Tibial nerve (tissue), 4 donors: ENCODE measurements at places on chromosomes 3 and 15. TPM values are rescaled to one million over a fixed set of nuclear protein-coding genes. Genes with fewer than 3 reads are reported as not detected.

LIPC gene
- total RNA-seq, result 12.3 TPM

DNA sequence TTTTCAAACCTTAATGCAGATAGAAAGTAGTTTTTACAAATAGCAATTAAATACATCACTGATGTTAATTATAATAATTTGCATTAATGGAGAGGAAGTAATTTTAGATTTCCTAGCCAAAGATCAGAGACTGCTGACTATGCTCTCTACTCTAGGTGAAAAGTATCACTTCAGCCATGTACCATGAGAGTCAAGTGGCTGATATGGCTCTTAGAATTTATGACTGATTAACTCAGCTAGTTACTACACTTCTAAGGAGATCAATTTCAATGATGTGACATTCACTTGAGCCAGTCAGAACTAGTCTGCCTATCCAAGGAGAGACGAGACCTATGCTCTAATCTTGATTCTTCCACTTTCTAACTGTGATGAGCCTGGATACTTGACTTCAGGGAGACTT is 405.7 kb upstream of the RORA start:
- H3K4me3 ChIP-seq, result no peak overlapping the region
- H3K36me3 ChIP-seq, result no peaks in the 10 kb centered on the region
- no peak for DNase-seq

DNA sequence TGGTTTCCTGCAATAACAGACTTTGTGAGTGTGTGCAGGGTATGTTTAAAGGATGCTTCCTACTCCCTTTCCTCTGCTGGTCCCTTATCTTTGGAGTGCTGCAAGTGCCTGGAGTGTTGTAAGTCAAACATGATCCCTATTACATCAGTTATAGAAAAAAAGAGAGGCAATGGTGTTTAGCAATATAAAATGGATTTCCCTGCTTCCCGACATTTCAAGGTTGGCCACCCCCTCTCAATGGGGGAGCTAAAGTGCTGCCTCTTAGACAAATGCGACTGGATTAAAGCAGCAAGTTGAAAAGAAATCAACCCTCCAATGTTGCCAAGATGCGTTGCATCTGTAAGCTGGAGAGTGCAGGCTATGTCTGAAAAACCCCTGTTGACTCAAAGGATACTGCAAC is 203.1 kb upstream of the WNT5A start:
- no peaks in the 10 kb centered on the region for H3K36me3 ChIP-seq
- H3K27ac ChIP-seq, result no peak overlapping the region
- peaks cover 4% of the 10 kb centered on the region for H3K4me1 ChIP-seq
- H3K4me3 ChIP-seq, result no peak overlapping the region
- DNase-seq, result no peak

DZIP3 gene
- total RNA-seq, result 7.5 TPM

- H3K4me3 ChIP-seq, result no peak overlapping the region
- H3K27me3 ChIP-seq, result no peaks in the 10 kb centered on the region
- no peaks in the 10 kb centered on the region for H3K4me1 ChIP-seq
- H3K27ac ChIP-seq, result no peak overlapping the region
Observed at GRCh38 chr3:108940568-108941263, 13.0 kb downstream of the GUCA1C start.

DNA sequence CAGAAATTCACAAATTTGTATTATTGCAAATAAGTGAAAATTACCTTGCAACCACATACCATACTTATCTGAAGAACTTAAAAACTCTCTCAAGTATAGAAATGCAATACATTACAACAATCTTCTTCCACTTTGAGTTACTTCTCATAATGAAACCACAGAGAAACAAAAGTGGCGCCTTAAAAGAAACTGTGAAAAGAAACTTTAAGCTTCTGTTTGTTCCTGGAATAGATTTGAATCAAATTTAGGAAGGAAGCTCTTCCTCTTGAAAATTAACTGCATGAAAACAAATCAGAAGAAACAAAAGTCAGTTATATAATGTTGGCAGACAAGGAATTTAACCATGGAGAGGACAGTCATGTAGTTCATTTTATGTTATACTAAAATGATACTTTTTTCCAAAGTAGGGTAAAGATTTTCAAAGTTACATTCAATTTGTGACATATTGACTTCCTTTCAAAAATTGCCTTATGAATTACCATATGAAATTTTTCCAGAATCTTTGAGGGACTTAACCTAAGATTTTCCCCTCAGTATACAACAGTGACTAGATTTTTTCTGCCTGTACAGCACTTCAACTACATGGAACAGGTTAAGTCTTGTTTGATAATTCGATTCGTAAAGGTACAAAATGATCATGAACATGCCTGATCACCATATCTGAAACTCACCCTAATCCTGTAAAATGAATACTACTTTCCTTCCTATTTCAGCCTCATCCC is 57.6 kb upstream of the TNFSF10 start:
- no peak overlapping the region for H3K4me3 ChIP-seq
- no peaks in the 10 kb centered on the region for H3K27me3 ChIP-seq
- H3K4me1 ChIP-seq, result no peaks in the 10 kb centered on the region
- peak overlapping the region; percentile 25 for H3K27ac ChIP-seq

- H3K4me3 ChIP-seq, result no peak overlapping the region
- no peak for DNase-seq
- peaks cover 63% of the 10 kb centered on the region for H3K36me3 ChIP-seq
- H3K27ac ChIP-seq, result no peak overlapping the region
- H3K4me1 ChIP-seq, result no peaks in the 10 kb centered on the region
Observed at GRCh38 chr15:51907136-51907862, 64.3 kb downstream of the LEO1 start.

DNA sequence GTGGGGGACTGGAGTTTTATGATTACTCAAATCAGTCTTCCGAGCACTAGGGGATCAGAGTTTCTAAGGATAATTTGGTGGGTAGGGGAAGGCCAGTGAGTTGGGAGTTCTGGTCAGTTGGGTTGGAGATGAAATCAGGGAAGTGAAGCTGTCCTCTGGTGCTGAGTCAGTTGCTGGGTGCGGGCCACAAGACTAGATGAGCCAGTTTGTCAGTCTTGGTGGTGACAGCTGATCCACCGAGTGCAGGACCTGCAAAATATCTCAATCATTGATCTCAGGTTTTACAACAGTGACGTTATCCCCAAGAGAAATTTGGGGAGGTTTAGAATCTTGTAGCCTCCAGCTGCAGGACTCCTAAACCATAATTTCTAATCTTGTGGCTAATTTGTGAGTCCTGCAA is 249.4 kb downstream of the FAM43A start:
- DNase-seq, result no peak
- H3K4me1 ChIP-seq, result peaks cover 12% of the 10 kb centered on the region
- no peak overlapping the region for H3K27ac ChIP-seq
- H3K36me3 ChIP-seq, result no peaks in the 10 kb centered on the region

DNA sequence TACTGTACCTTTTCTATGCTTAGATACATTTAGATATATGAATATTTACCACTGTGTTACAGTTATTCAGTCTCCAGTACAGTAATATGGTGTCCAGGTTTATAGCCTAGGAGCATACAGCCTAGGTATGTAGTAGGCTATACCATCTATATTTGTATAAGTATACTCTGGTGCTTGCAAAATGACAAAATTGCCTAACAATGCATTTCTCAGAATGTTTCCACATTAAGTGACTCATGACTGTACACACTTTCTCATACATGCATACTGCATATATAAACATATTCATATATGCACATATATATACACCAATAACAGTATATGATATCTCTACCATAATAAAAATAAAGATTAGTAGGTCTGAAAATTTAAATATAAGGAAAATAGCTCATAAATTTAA is 169.3 kb downstream of the DPH6 start:
- H3K36me3 ChIP-seq, result no peaks in the 10 kb centered on the region
- H3K27ac ChIP-seq, result no peak overlapping the region
- no peaks in the 10 kb centered on the region for H3K4me1 ChIP-seq
- H3K27me3 ChIP-seq, result no peaks in the 10 kb centered on the region
- no peak for DNase-seq

DNA sequence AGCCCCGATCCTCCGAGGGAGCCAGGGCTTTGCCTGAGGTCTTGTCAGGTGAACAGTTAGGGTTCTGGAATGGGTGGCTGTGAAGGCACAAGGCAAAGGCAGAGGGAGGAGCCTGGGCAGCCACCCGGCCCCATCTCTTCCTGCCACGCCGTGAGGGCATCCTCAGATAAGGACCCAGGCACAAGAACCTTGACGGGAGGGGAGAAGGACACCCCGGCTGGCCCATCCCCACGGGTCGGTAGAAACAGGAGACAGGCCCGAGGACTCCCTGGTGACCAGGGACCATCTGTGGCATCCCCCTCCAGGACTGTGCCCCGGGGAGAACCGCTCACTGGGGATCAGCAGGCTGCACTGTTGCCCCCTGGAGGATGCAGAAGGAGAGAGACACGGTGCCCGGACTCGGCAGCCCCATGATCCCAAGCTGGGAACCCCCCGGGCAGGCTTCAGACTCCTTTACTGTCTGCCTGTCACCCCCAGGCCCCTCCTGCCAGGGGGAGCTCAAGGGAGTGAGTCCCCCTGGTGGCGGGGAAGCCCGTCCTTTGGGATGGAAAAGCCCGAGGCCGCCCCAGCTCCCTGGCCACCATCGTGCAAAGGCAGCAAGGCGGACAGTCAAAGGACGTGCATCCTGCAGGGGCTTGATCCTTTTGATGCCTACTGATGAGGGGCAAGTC is 12.3 kb upstream of the PCSK6 start:
- no peaks in the 10 kb centered on the region for H3K4me1 ChIP-seq
- no peak for DNase-seq
- no peaks in the 10 kb centered on the region for H3K36me3 ChIP-seq

- H3K4me1 ChIP-seq, result peaks cover 22% of the 10 kb centered on the region
- H3K4me3 ChIP-seq, result no peak overlapping the region
- H3K27ac ChIP-seq, result peak overlapping the region; percentile 83
- H3K36me3 ChIP-seq, result no peaks in the 10 kb centered on the region
Observed at GRCh38 chr3:11367143-11367693, 95.0 kb downstream of the ATG7 start.
